ENCODE measurements at places on chromosomes 3 and 15. TPM values are rescaled to one million over a fixed set of nuclear protein-coding genes. Genes with fewer than 3 reads are reported as not detected.

Gene B3GALNT1
- 43.5 TPM for polyA plus RNA-seq

Gene RTP3
- not detected for polyA plus RNA-seq

Gene RAB27A
- 18.7 TPM for polyA plus RNA-seq

Gene ADGRG7
- 0.10 TPM for polyA plus RNA-seq

Gene ESYT3
- polyA plus RNA-seq: 1.2 TPM

Gene CHL1
- 13.1 TPM for polyA plus RNA-seq

Gene AADACL2
- polyA plus RNA-seq: not detected

Gene OSTN
- polyA plus RNA-seq: 12.2 TPM

Gene MYRIP
- polyA plus RNA-seq: 2.1 TPM

Gene CADPS
- 1.2 TPM for polyA plus RNA-seq

Gene C3orf80
- polyA plus RNA-seq: 0.25 TPM

Gene IL16
- 4.9 TPM for polyA plus RNA-seq

All from right renal cortex interstitium (tissue), 3 donors.